Bone marrow (tissue), 2 donors: ENCODE measurements at places on chromosomes 16 and 17.

GRCh38 chr17:17084317-17084835 lies 42.1 kb downstream of the MPRIP start:
- no peak for DNase-seq

GRCh38 chr16:14511800-14512135 lies 118.3 kb downstream of the PARN start:
- no peak for DNase-seq

DNA sequence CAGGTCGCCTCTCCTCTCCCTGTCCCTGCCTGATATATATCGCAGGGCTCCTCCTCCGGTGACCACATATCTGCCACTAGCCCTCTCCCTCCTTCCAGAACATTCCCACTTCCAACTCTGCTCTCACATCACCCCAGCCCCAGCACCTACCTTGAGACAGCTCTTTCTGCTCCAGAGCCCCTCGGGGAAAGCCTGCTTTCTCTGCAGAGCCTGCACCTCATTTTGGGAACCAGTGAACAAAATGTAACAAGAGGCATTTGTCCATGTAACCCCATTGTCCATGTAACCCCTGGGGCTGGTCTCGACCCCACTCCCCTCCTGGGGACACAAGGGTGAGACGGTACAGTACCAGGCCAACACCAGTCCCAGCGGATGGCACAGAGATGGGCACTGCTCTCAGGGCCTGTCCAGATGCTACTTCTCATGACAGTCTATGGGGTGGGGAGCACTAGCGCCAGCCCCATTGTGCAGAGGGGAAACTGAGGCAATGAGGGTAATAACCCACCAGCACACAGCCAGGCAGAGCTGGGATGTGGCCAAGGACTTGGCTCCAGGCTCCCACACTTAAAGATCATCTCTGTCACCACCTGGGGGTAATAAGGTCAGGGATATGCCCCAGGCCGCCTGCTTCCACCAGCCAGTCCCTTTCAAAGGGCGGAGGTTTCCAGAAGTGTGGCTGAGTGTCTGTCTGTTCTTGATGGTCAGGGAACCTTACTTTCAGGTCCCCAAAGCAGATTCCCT lies 42.9 kb downstream of the TBC1D16 start:
- DNase-seq, result no peak

DNA sequence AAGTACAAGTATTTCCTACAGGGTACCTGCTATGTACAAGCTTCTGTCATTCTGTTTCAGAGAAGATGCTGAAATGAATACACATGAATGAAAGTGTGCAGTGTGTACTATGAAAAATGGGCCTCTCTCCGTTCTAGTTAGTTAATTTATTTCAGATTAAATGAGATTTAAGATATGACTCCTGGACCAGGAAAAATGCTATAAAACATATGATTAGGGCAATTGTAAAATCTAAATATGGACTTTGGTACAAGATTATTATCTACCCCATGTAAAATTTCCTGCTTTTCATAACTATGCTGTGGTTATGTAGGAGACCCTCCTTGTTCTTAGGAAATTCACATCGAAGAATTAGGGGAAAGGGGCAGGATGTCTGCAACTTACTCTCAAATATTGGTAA lies 28.9 kb downstream of the MYO1D start:
- no peak for DNase-seq

DNA sequence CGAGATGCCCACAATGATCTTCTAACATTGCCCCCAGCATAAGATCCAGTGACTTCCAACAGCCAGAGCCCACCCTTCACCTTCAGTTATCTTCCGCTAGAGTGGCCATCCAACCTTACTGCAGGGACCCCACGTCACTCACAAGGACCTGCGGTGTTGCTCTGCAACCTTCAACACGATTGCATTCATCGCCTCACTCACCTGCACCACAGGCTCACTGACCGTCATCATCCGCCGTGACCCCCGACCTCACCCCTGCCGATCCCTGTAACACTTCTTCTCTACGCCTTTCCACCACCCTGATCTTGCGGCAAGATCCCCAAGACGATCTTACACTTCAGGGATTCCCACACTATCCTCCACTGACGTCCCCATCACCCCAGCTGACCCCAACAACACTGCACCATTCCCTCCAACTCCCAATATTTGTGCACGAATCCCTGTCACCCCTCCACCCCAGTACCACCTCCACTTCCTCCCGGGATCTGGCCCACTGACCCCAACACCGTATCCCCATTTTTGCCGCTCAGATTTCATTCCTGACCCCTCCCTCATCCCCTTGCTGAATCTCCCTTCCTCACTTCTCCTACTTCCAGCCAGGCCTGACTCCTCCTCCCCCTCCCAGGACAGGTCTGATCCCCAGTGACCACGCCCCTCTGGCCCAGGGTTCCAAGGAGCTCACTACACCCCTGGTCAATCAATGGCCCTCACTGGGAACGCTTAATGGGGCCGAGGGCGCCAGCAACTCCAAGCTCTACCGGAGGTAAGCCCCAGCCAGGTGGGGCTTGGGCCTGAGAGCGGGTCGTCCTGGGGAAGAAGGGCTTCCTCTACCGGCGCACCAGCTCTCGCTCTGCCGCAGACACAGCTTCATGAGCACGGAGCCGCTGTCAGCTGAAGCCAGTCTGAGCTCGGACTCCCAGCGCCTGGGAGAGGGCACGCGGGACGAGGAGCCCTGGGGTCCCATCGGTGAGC lies 7.6 kb downstream of the RUNDC3A start:
- DNase-seq, result no peak

DNA sequence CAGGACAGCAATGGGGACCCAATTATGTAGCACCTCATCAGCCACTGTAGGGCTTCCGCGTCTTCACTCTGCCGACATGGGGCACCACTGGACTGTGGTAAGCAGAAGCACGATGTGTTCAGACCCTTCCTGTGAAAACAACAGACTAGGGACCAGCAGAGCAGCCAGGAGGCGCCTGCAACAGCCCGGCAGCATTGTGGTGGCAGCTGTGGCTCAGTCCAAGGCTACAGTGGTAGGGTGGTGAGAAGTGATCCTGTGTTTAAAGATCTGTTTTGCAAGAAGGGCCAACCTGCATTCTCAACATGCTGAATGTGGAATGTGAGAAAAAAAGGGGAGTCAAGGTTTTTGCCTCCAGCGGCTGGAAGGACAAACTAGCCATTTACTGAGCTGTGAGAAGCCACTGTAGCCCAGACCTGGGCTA lies 80.8 kb downstream of the GAS7 start:
- DNase-seq, result peak; percentile 37

GRCh38 chr16:64365448-64365931 lies 756.4 kb downstream of the CDH11 start:
- no peak for DNase-seq

GRCh38 chr16:83887564-83887963 lies 11.4 kb upstream of the MLYCD start:
- no peak for DNase-seq

- DNase-seq, result no peak
Measured at GRCh38 chr17:44627513-44628242, 28.6 kb upstream of the MEIOC start.

DNA sequence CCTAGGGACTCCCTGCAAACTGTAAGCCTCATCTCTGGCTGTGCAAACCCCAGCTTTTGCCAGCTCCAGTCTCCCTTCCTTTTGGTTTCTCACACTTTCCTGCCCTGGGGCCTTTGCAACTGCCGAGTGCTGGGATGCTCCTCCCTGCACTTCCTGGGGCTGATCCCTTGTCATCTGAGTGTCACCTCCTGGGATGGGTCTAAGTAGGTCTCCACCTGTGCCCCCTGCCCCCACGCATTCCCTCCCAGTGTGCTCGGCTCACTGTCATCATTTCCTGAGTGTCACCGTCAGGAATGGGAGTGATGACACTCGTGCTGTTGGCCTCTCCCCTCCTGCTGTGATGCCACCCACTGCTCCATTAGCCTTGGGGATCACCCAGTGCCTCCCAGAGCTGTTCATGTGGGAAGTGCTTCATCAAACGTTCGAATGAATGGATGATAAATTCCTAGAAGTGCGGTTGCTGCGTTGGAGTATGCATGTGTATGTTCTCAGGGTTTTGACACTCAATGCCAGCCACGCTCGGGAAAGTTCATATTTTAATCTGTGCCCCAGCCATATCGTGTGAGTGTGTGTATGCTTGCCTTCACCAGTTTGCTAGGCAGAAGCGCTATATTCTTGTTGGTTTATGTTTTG lies 189.9 kb downstream of the NTN1 start:
- no peak for DNase-seq

DNA sequence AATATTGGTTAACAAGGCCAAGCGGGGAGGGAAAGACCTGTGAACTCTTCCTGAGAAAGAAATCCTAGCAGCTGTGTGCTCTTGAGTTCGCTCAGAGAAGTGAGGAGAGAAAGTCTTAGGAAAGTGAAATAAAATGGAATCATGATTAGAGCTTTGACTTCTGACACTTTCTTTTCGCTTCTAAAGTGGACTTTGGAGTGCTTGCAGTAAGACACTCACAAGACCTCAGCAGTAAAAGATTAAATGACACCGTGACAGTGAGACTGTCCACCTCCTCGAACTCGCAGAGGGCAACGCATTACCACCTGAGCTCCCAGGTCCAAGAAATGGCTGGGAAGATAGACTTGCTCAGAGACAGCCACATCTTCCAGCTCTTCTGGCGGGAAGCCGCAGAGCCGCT lies 71.2 kb downstream of the RNF213 start:
- DNase-seq, result no peak

GRCh38 chr16:52128361-52128760 lies 418.6 kb downstream of the TOX3 start:
- no peak for DNase-seq

- no peak for DNase-seq
Measured at GRCh38 chr16:58628845-58629732, 537 bp downstream of the CNOT1 start.

DNA sequence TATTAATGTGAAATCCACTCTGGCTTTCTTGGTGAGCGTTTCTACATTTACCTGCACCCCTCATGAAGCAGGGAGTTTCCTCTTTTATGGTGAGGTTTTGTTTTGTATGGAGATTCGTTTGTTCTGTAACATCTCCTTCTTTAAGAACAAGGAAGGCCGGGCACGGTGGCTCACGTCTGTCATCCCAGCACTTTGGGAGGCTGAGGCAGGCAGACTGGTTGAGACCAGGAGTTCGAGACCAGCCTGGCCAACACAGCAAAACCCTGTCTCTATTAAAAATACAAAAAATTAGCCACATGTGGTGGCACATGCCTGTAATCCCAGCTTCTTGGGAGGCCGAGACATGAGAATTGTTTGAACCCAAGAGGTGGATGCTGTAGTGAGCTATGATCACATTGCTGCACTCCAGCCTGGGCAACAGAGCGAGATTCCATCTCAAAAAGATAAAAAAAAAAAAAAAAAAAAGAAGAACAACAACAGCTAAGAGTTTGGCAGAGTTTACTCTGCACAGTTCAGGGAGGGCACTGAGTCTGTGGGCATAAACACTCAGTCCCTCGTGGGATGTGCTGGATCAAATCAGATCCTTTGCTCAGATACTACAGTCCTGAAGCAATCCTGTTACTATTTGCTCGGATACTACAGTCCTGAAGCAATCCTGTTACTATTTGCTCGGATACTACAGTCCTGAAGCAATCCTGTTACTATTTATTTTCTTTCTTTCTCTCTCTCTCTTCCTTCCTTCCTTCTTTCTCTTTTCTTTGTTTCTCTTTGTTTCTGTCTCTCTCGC lies 28.9 kb downstream of the ADCY9 start:
- no peak for DNase-seq

GRCh38 chr16:14496786-14497185 lies 133.3 kb downstream of the PARN start:
- no peak for DNase-seq

- DNase-seq, result no peak
Measured at GRCh38 chr17:8518326-8518725, 82.6 kb downstream of the NDEL1 start.
